ENCODE measurements at places on chromosomes 12 and 14. TPM values are rescaled to one million over a fixed set of nuclear protein-coding genes. Genes with fewer than 3 reads are reported as not detected.

Gene LRIG3
- total RNA-seq, result 6.1 TPM

Gene MARK3
- total RNA-seq, result 69.4 TPM

Gene IPO8
- 24.3 TPM for total RNA-seq

Gene SUPT16H
- 31.7 TPM for total RNA-seq
